ENCODE measurements at places on chromosomes 5 and 9.

GRCh38 chr5:139670369-139671095, 22.4 kb downstream of the CXXC5 start:
- peak; percentile 59 for DNase-seq

- no peak for DNase-seq
Observed at GRCh38 chr9:1120500-1121165, 70.5 kb downstream of the DMRT2 start.

GRCh38 chr9:89723469-89724100, 118.8 kb downstream of the GADD45G start:
- peak; percentile 2 for DNase-seq

- DNase-seq, result no peak
Observed at GRCh38 chr5:172891716-172892421, 57.8 kb downstream of the ERGIC1 start.

DNA sequence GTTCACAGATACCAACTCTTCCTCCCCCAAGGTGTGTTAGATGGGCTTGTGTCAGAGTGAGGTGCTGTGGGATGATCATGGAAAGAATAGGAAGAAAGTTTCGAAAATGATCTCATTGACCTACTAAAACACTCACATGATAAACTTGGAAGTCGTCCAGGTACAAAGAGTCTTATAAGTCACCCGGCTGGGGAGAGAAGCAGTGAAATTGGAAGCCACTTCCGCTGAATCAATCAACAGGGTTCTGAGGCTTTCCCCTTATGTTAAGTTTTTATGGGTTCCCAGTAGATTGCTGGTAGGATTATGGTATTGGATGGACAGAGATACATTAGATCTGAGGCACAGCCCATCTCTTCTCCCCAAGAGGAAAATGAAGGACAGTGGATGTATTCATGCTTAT, 218.8 kb upstream of the MSX2 start:
- DNase-seq, result no peak

GRCh38 chr9:31492229-31492628, 892.2 kb upstream of the ACO1 start:
- DNase-seq, result no peak

DNA sequence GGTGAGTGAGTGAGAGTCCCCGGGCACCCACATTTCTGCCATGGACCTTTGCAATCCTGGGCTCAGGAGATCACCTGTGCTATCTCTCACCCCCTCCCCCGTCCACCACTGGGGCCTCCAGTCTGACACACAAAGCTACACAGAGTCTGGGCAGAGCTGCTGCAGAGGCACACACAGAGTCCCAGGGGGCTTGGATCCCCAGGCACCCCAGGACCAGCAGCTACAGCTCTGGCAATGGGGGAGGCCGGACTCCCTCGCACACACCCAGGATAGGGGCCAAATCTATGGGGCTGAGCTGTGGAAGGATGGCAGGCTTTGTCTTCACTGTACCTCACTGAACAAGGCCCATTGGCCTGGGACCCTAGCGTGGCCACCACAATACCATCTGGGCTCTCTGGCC, 328.8 kb downstream of the MAN2A1 start:
- no peak for DNase-seq

DNA sequence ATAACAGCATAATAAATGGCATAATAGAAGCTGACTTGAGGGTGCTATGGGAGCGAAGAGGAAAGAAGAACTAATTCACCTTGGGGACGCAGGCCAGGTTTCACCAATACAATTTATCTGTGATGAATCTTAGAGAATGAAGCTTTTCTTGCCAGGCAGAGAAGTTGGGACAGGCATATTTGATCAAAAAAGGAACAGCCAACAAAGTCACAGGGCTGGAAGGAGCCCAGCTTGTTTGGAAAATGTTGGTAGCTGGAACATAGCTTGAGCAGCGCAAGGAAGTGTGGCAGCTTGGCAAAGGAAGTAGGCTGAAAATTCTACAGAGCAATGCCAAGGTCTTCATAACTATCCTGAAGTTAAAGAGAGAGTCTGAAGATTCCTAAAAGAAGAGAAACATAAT, 181.5 kb upstream of the OR13F1 start:
- no peak for DNase-seq

DNA sequence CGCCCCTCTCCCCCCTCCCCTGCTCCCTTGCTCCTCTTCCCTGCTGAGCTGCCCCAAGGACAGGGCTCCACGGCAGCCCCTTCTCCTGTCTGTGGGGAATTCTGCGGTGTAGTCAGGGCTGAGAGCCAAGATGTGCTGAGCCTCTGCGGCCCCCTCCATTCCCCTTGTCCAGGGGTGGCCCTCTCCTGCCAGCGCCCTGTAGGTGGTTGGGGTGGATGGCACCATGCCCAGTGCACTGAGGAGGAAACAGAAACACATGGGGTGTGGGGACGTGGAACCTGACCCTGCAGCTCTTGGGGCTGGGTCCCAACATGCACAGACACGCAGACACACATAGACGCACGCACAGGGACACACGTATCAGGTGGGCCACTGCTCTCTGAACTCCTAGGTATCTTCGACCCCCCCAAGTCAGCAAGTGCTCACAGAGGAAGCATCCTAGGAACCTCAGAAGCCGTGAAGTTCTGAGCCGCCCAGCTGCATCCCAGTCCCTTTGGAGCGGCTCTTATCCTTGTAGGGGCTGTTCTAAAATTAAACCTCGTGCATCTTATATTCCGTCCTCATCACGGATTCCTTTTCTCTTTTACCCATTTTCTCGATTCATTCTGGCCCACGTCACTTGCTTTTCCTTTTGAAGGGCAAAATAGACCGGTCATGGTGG, 64.8 kb downstream of the HMCN2 start:
- no peak for DNase-seq

DNA sequence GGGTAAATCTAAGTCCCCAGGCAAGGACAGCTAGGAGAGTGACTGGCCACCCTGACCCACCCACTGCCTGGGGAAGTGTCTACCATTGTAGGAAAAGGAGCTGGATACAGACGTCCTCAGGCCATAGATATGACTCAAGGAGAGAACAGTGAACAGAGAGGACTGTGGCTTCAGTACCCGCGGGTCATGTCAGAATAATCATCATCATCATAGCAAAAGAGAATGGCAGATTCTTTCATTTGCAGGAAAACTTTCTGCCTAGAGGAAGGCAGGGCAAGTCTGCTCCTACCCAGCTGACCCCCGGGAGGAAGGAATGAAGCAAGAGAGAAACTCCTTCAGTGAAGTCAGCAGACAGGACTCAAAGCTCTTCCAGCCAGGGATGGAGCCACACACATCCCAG, 52.2 kb upstream of the UBTD2 start:
- DNase-seq, result no peak

DNA sequence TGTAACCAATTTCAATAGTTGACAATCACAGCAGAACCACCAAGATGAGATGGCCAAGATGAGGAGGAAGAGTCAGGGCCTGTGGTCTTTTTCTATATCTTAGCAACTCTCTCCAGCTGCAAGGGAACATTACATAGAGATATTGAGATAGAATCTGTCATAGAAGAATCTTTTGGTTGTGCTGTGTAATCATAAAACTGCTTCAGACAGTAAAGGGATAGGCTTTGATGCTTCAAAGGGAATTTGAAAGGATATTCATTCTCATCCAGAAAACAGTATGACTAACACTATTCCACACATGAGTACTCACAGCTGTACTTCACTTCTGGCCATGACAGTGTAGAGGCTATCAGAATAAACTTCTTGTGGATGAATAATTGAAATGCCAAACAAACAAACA, 145.9 kb downstream of the YIPF5 start:
- no peak for DNase-seq

- no peak for DNase-seq
Observed at GRCh38 chr5:83921666-83922193, 201.1 kb upstream of the HAPLN1 start.

DNA sequence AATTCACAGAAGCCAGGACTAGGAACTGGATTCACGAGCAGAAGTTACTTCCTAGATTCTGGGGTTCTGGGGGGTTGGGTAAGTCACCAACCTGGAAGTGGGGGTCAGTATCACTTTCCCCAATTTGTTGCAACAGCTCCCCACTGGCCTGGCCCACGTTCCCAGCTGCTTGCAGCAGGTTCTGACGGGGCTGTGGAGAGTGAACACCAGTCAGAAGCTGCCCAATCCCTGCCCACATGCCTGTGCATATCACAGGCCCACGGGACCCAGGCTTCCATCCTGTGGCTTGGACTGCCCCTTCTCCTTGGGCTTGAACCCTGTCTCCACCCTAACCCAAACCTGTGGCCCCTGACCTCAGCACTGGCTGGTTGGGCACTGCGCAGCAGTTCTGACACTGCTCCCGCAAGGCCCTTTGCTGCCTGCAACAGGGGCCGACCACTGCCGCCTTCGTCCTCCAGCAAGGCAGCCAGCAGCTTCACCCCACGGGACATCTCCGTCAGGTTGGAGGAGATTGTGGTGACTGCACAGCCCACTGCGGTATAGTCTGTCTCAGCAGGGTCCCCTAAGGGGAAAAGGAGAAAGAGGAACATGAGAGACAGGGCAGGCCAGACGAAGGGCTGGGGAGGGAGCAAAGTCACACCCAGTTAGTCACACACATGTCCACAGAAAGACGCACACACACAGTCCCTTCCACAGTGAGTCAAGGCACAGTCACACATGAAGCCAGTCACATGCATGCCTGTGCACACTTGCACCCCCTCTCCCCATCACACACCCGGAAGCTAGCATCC, 13.1 kb downstream of the TLN1 start:
- DNase-seq, result no peak

DNA sequence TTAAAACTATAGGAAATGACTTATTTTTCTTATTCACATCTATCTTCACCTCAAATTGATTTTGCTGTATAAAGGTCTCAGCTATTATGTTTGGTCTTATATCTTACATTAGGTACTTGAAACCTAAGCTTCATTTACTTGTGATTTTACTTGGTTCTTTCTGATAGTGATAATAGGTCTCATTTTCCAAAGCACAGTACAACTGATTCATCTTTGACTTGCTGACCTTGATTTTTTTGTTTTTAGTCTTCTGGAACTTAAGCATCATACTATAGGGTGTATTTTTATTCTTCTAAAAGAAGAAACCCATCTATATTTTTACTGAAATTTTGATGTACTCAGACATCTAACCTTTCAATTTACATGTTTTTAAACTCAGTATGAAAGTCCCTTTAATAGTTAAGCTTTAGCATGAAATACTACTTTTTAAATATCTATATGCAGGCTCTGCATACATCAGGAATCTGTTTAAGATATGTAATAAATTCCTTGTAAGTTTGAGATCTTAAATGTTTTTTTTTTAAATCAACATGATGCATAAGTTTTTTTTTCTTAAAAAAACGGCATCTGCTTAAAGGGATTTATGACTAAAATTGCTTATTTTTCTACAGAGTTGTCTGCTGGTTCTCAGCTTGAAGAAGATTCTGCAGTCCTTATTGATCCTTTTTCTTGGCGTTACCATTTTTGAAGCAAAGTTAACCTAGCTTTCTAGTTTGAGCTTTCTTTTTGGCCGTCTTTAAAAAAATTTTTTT, 13.3 kb downstream of the MATR3 start:
- DNase-seq, result no peak

- no peak for DNase-seq
Observed at GRCh38 chr9:124221676-124222075, 36.1 kb upstream of the NEK6 start.

- DNase-seq, result no peak
Observed at GRCh38 chr9:75001719-75002421, 26.2 kb downstream of the CARNMT1 start.

- DNase-seq, result peak; percentile 43
Observed at GRCh38 chr9:129664746-129665388, 580 bp upstream of the PRRX2 start.

- DNase-seq, result no peak
Observed at GRCh38 chr9:92636627-92637026, 33.3 kb downstream of the IPPK start.

DNA sequence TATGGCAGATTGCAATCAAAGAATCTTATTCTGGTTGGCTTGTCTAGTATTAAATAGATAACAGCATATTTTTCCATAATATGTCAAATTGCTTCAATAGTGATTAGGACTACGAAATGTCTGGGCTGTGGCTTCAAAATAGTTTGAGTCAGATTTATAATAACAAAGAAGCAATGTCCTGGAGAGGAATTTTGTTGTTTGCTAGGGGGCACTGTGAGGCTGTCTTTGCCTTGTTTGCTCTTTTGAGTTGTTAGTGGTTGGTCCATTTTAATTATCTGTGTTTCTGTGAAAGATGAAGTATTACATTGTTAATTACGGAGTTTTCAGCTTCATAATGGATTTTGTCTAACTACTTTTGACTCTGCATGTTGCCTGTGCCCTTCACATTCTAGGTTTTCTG, 713.6 kb downstream of the TLE4 start:
- DNase-seq, result no peak

- DNase-seq, result no peak
Observed at GRCh38 chr5:127643607-127644006, 5.3 kb upstream of the CTXN3 start.

- no peak for DNase-seq
Observed at GRCh38 chr5:160802592-160802991, 49.4 kb downstream of the ATP10B start.

DNA sequence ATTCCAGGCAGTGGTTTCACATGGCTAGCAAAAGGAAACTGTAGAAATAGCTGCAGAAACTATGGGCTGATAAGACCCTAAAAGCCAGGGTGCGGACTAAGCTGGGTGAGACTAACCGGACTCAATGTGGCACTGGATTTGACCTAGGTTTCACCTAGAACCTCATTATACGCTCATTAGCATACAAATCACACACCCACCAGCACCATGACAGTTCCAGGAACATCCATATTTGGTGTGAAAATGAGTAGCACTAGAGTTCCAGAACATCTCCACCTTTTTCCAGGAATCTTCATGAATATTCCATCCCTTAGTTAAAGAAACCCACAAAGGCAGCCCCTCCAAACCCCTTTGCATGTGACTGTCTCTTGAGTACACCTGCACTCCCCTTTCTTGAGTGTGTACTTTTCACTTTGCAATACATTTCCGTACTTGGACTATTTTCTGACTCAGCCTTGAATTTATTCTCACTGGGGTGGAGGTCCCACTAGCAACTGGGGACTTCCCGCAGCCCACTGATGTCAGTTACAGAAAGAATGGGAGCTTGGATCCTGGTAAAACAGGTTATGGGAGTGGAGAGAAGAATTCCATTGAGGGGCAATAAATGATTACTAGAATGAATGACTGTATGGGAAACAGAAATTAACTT, 58.0 kb upstream of the SPATA31C2 start:
- DNase-seq, result no peak

DNA sequence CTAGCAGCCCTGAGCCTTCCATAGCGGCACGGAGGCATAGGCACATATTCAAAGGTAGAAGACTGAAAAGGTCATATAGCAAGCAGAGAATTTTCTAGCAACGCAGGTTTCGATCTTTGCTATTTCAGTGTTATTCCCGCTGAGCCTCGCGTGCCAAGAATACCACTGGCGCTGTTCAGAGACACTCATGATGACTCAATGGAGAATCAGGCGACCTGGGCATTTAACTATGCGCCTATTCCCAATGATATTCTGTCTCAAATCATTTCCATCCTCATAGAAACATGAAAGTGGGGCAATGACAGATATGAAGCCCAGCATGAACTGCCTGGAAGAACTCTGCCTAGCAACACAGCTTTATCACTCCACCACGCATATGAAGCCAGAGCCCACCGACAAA, 59.9 kb downstream of the EFNA5 start:
- no peak for DNase-seq

- DNase-seq, result no peak
Observed at GRCh38 chr9:42386477-42386876, 203.0 kb downstream of the SPATA31A6 start.

- DNase-seq, result no peak
Observed at GRCh38 chr5:5183189-5183699, 43.1 kb downstream of the ADAMTS16 start.

- DNase-seq, result peak; percentile 27
Observed at GRCh38 chr5:545641-546375, 21.6 kb upstream of the SLC9A3 start.

- DNase-seq, result no peak
Observed at GRCh38 chr5:73672132-73672531, 46.1 kb downstream of the ARHGEF28 start.

Data from activated naive CD8-positive, alpha-beta T cell treated with anti-CD3 and anti-CD28 coated beads, Interleukin-2, amount 10 ng/mL, durations not matched to agents 7 days and 5 days (primary cell).